ENCODE measurements at places on chromosomes 2 and 18.

- no peak for DNase-seq
Measured at GRCh38 chr2:146762786-146763185, 1082.0 kb upstream of the ACVR2A start.

DNA sequence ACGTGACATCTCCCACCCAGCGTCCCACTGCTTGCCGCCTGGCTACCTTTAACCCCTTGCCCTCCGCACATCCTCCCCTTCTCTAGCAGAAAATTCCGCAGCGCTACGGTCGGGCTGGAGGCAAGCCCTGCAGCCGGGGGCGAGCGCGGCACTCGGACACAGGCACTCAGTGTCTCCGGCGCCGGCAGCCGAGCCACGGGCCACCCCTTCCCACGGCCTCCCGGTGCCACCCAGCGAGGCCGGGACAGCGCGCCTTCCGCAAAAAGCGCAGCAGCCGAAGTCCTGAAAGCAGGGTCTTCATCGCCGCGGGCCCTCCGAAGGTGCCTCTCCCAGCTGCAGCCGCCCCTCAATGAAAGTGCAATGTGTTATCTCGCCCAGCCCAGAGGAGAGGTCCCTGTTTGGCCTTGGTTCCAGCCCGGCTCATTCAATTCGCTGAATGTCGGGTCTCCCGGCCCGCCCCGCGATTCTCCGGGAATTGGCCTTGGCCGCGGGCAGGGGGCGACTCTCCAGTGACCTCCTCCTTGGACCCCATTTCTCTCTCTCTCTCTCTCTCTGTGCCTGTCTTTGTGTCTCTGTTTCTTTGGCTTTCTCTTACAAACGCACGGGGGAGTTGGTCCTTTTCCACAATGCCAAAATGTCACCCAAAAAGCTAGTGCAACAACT, 1.1 kb downstream of the DLGAP1 start:
- no peak for DNase-seq

DNA sequence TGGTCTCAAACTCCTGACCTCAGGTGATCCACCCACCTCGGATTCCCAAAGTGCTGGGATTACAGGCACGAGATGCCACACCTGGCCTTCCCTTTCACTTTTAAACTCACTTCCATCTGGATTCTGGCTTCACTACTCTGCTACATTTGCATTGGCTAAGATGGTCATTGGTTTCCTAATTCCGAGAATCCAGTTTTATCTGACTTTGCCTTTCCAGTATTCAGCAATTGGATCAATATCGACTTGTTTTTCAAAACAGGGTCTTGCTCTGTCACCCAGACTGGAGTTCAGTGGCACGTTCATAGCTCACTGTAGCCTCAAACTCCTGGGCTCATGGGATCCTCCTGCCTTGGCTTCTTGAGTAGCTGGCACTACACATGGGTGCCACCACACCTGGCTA, 4.7 kb upstream of the CD302 start:
- no peak for DNase-seq

GRCh38 chr2:220296174-220296573, 668.7 kb downstream of the SLC4A3 start:
- no peak for DNase-seq

- DNase-seq, result no peak
Measured at GRCh38 chr2:10614124-10614523, 75.7 kb downstream of the NOL10 start.

- no peak for DNase-seq
Measured at GRCh38 chr2:3696545-3696944, 6.8 kb upstream of the DCDC2C start.

DNA sequence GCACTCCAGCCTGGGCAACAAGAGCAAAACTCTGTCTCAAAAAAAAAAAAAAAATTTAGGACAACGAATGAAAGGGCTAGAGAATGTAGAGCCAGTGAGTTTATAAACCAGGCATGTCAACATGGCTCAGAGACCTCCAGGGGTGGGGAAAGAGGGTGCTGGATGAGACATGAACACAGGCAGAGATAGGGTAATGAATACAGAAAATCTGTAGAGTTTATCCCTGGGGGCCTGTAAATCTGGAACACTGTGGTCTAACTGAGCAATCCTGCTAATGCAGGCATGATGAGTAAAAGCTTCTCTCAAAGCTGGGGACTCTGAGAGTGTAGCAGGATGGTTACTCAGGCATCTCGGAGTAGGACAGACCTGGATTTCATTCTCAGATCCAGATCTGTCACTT, 59.2 kb upstream of the IGFBP2 start:
- no peak for DNase-seq

- DNase-seq, result no peak
Measured at GRCh38 chr18:76610933-76611749, 116.1 kb upstream of the ZNF516 start.

DNA sequence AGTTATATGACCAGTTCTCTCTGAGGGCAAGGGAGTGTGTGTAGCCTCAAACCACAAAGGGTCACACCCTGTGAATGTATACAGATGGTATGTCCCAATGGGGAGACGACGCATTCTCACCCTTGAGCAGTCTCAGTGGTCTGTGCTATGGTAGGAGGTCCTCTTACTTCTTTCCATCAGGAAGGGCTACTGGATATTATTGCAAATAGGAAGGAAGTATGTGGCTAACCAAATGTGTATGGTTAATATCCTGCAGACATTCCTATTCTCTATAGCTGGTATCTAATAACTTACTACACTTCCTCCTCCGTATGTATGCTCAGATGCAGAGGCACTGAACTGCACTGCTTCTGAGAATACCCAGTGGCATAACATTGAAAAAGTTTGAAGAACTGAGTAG, 306.7 kb upstream of the CCDC68 start:
- DNase-seq, result no peak

- DNase-seq, result no peak
Measured at GRCh38 chr2:7887441-7887840, 794.4 kb upstream of the ID2 start.

DNA sequence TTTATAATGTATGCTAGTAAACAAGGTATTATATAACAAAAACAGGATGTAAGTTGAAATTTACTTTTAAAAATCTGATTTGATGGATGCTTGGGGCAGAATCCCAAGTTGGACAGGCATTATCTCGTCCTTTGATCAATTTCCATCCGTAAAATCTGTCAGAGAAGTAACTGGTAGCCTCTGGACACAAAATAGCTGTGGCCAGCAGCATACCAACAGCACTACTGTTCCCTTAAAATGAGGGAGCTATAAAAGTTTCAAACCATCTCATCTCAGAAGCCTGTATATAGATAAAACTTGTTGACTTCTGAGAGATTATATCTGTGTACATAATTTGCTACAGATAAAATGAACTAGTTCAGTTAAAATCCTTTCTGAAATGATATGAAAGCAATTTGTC, 14.7 kb upstream of the METAP1D start:
- DNase-seq, result no peak

DNA sequence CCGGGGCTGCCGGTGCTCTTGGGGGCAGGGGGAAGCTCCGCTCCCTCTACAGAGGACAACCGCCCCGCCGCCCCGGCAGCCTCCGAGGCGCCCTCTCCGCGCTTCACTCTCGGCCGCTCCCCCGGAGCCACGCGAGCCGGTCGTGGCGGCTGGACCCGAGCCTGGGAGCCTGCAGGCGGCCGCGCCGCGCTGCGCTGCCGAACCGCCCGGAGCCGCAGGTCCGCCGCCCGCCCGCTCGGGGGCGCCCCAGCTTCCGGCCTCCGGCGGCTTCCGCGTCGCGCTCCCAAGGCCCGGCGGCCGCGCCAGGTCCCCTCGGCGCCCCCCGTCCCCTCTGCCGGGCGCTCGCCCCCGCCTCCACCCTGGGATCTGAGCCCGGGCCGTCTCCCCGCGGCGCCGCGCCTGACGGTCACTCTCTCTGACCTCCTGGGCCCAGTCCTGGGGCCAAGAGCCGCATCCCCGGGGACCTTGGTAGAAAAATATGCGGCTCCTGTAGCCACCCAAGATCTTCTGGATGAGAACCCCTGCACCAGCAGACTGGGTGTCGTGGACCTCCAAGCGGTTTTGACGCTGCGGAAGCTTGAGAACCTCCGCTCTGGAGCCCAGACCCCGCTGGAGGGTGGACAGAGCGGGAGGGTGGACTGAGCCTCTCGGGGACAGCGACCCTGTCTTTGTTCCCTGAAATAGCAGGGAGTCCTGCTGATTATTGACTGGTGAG, 44.3 kb downstream of the SERTAD2 start:
- no peak for DNase-seq

GRCh38 chr2:236744716-236745115, 175.1 kb downstream of the ACKR3 start:
- no peak for DNase-seq

DNA sequence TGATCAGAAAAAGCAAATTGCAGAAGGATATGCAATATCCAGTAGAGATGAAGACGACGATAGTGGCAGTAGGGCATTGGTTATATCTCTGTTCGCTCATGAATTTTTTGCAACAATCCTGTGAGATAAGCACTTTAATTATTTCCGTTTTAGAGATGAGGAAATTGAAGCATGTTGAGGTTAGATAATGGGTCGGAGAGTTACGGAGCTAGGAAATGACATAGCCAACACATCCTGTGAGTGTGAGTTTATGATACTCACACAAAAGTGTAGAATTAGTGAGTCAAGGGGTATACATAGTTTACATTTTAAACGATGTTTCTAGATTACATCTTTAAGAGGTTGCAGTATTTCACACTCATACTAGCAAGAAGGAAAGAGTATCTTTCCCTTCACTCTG, 123.1 kb upstream of the ARL4C start:
- no peak for DNase-seq

GRCh38 chr2:30981510-30981909, 156.7 kb downstream of the GALNT14 start:
- DNase-seq, result no peak

DNA sequence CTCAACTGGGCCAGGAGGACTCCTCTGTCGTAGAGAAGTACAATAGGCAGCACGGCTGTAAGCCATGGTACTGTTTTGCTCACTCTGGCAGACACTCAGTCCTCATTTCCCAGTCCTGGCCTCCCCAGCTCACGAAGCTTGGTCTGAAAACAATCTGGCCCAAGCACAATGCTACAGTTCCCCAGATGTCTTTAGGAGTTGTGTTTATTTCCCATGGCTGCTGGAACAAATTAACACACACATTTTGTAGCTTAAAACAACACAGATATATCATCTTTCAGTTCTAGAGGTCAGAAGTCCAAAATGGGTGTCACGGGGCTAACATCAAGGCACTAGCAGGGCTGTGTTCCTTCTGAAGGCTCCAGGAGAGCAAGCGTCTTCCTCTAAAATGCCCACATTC, 13.0 kb downstream of the FABP1 start:
- DNase-seq, result no peak
